ENCODE measurements at places on chromosomes 2 and 18.

- no peak for DNase-seq
These were observed 1.6 kb downstream of the CNDP2 start for GRCh38 chr18:74497778-74498177.

- peak; percentile 4 for DNase-seq
These were observed 80.1 kb upstream of the CTNNA2 start for GRCh38 chr2:79432731-79433146.

- no peak for DNase-seq
These were observed 42.8 kb downstream of the LRRTM4 start for GRCh38 chr2:77479395-77479794.

DNA sequence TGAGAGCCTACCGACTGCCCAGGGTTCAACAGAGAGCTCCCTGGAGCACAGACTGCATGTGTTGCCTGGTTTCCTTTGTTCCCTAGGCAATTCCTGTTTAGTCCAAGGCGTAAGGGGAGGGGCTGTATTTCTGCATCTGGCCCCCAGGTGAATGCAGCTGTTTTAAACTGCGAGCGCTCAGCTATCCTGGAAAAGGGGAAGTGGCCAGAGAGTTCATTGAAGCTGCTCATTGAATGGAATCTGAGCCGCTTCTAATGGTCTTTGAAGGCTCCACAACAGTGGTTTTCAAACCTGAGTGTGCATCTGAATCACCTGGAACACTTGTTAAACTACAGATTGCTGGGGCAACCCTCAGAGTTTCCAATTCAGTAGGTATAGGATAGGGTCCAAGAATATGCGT lies 18.1 kb downstream of the MAPK4 start:
- DNase-seq: no peak

DNA sequence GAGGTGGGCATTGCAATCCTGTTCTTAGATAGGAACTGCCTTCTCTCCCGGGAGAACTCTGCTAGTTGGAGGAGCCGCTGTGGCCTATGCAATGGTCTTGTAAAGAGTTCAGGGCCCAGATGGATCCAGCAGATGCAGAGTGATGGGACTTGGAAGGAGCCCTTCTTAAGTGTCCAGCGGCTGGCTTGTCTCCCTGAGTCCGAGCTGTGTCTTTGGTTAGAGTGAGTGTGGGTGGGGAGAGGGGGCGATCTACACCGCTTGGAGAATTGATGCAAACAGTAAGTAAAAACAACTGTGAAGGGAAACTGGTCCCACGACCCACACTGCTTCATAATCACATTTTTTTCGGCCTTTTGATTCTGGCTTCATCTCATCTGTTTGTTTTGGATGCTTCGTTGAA lies 89.8 kb upstream of the CYRIA start:
- DNase-seq: no peak

GRCh38 chr2:106356291-106356690 lies 111.9 kb downstream of the RGPD3 start:
- DNase-seq: no peak

- no peak for DNase-seq
These were observed 48.1 kb upstream of the RBMS1 start for GRCh38 chr2:160541745-160542144.

- DNase-seq: no peak
These were observed 377.1 kb downstream of the CDH19 start for GRCh38 chr18:66226782-66227181.

All from NCI-H1092 treated with DMSO at 0.1 percent for 48 hours (cell line).